CD4-positive, alpha-beta T cell (primary cell): ENCODE measurements at places on chromosomes 3 and 15.

GRCh38 chr15:68852461-68852860 is 31.8 kb upstream of the ANP32A start:
- no peak for DNase-seq

GRCh38 chr3:48970586-48970985 is 19.5 kb upstream of the P4HTM start:
- DNase-seq = no peak

DNA sequence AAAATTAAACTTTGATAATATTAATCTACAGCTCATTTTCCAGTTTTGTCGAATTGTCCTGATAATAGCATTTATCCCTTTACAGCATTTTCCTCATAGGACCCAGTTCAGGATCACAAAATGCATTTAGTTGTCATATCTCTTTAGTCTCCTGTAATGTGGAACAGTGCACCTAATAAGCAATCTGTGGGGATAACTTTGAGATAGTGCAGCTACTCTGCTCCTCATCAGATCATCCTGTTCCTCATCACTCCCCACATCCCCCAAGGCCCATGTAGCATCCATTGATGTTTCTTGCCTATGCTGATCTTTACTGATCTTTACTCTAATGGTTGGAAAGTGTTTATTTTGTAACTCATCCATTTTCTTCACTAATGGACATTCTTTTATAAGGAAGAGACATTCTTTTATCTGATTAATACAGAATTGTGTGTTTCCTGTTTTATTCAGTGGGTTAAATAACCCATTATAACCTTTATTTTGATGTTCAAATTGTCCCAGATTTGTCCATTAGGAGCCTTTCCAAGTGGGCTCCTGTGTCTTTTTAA is 7.5 kb downstream of the RNF111 start:
- DNase-seq = no peak

- no peak for DNase-seq
These were observed 22.0 kb downstream of the CGNL1 start for GRCh38 chr15:57398336-57398735.

DNA sequence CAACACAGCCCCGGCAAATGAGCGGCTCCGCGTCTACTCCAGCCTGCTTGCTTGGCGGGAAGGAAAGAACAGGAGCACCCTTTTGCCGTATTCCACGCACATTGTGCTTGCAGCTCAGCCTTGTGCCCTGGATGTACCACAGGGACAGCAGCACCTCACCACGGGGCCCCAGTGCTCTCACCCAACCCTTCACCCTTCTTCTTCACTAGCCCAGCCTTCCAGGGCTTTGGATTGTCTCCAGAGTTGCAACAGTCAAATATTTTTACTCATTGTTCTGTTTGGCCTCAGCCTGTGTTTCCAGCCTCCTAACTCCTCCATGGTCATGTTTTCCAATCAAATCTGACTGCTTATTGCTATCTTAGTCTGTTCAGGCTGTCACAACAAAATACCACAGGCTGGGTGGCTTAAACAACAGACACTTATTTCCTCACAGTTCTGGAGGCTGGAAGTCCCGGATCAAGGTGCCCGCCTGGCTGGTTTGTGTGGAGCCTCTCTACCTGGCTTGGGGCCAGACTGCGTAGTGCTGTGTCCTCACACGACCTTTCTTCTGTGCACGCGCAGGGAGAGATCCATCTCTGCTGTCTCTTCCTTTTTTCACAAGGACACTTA is 79.2 kb upstream of the ABHD17C start:
- no peak for DNase-seq

- DNase-seq = no peak
These were observed 106.5 kb upstream of the SATB1 start for GRCh38 chr3:18531662-18532061.

- no peak for DNase-seq
These were observed 161.7 kb downstream of the ANXA2 start for GRCh38 chr15:60235951-60236710.

DNA sequence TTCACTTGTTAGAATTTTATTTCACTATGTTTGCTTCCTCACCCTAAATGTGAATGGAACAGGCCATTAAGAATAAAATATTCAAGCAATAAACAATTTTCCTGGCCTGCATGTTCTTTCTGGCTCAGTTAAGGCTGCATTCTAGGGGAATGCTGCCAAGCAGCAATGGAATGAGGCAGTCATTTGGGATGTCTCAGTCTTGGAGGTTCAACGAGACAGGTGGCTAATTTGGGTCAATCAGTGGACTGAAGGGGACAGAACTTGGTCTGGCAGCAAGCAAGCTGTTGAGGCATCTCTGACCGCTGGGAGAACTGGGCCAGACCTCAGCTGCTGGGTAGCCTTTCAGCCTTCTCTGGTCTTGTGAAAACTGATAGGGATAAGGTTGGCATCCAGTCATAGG is 241.6 kb downstream of the NLGN1 start:
- no peak for DNase-seq

DNA sequence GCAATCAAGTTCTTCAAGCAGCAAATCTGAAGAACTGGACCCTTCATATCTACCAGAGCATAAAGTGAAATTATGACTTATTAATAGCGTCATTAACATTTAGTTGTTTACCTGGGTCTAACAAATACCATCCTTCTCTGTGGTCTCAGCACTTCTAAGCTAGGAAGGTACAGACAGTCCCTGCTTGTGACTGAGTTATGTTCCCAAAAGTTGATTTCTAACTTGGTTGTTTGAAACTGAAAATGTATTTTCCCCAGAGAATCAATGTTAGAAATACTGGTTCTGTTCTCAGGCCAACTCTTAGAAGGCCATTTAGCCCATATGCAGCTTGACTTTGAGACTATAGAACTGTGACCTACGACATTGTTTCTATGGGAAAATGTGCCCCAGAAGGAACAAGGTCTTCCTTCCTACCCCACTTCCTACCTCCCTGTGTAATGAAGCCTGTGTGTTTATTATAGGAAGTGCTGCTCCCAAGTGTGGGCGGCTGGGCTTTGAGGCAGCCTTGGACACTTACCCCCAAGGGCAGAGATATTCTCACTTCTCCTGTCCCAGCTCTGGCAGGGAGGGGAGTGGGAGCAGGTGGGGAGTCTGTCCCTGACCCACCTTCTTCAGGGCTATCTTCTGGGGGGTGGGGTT is 12.2 kb upstream of the MAPK6 start:
- DNase-seq = no peak

- DNase-seq = no peak
These were observed 420.2 kb upstream of the CCDC54 start for GRCh38 chr3:106957029-106957428.

- no peak for DNase-seq
These were observed 80.6 kb downstream of the OXSM start for GRCh38 chr3:25870452-25870851.

DNA sequence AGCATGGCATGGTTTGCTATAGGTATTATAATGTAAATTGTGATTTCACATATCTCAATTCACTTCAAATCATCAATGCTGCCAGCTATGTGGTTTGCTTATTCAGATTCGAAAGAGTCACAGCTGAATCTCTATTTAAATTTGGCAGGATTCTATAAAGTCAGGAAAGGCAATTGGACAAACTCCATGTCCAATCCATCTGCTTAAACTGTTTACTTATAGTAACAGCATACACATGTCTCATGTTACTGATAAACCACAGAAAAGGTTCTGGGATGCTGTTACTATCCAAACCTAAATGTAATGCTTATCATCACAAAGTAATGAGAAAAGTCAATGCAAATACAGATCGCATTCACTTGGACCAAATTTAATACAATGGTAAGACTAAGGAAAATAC is 229.7 kb downstream of the ISL2 start:
- DNase-seq = no peak

GRCh38 chr3:190556351-190556750 is 42.5 kb downstream of the IL1RAP start:
- no peak for DNase-seq

- no peak for DNase-seq
These were observed 101.6 kb downstream of the GREM1 start for GRCh38 chr15:32819448-32819847.

- no peak for DNase-seq
These were observed 10.9 kb downstream of the TTLL3 start for GRCh38 chr3:9820946-9821345.

GRCh38 chr3:23435318-23435717 is 232.2 kb downstream of the UBE2E2 start:
- DNase-seq = no peak

- no peak for DNase-seq
These were observed 70.4 kb upstream of the CRTC3 start for GRCh38 chr15:90459368-90459767.
